ENCODE measurements at places on chromosomes 11 and 22. TPM values are rescaled to one million over a fixed set of nuclear protein-coding genes. Genes with fewer than 3 reads are reported as not detected.

Gene OR52K1
- polyA plus RNA-seq: not detected

Gene OTOG
- not detected for polyA plus RNA-seq

Gene MS4A12
- not detected for polyA plus RNA-seq

Gene OSBP2
- 21.6 TPM for polyA plus RNA-seq

Gene GPHA2
- 1.4 TPM for polyA plus RNA-seq

Gene C11orf52
- polyA plus RNA-seq: 0.84 TPM

Gene PIH1D2
- 1.2 TPM for polyA plus RNA-seq

Gene AAMDC
- 11.9 TPM for polyA plus RNA-seq

Gene TMEM191B
- 1.8 TPM for polyA plus RNA-seq

Gene C11orf21
- 2.1 TPM for polyA plus RNA-seq

Gene EWSR1
- polyA plus RNA-seq: 263 TPM

Gene ELF5
- polyA plus RNA-seq: not detected

Gene GCAT
- 57.8 TPM for polyA plus RNA-seq

Gene CRYBA4
- polyA plus RNA-seq: 2.1 TPM

Gene OR6A2
- polyA plus RNA-seq: 0.05 TPM

Gene FAR1
- 42.2 TPM for polyA plus RNA-seq

Gene TSPAN18
- 0.17 TPM for polyA plus RNA-seq

Gene SLC25A18
- not detected for polyA plus RNA-seq
